ENCODE measurements at places on chromosomes 12 and 14.

DNA sequence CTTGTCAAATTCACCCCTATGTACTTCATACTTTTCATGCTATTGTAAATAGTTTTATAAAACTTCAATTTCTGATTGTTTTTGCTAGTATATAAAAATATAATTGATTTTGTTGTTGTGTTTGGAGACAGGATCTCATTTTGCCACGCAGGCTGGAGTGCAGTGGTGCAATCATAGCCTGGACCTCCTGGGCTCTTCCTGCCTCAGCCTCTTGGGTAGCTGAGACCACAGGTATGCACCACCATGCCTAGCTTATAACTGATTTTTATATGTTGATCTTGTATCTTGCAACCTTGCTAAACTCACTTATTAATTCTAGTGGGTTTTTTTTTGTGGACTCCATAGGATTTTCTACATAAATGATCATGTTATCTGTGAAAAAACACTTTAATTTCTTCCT lies 23.5 kb downstream of the ATP5MC2 start:
- no peak for DNase-seq

DNA sequence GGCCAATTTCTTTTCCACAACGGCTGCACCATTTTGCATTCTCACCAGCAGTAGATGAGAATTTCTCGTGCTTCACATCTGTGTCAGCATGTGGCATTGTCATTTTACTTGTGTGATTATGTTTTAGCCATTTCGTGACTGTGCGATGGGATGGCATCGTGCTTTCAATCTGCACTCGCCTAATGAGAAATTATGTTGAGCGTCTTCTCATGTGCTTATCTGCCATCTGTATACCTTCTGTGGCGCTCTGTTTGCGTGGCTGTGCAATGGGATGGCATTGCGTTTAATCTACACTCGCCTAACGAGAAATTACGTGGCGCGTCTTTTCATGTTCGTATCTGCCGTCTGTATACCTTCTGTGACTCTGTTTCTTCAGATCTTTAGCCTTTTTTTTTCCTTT lies 14.9 kb upstream of the GPR132 start:
- no peak for DNase-seq

GRCh38 chr14:34733245-34733644 lies 18.9 kb upstream of the CFL2 start:
- no peak for DNase-seq

GRCh38 chr14:85558505-85558904 lies 28.6 kb downstream of the FLRT2 start:
- DNase-seq = no peak

- DNase-seq = no peak
Measured at GRCh38 chr12:52443966-52444365, 8.0 kb downstream of the KRT6B start.

- DNase-seq = no peak
Measured at GRCh38 chr12:15701631-15702156, 87.5 kb downstream of the EPS8 start.

GRCh38 chr12:13032164-13032563 lies 12.0 kb upstream of the FAM234B start:
- no peak for DNase-seq

- DNase-seq = no peak
Measured at GRCh38 chr14:90405101-90405500, 8.3 kb downstream of the CALM1 start.
